ENCODE measurements at places on chromosomes 6 and 20. TPM values are rescaled to one million over a fixed set of nuclear protein-coding genes. Genes with fewer than 3 reads are reported as not detected.

NRSN1 gene
- not detected for total RNA-seq

FAM217A gene
- total RNA-seq, result not detected

LYRM4 gene
- 22.6 TPM for total RNA-seq

PLA2G7 gene
- 0.10 TPM for total RNA-seq

- DNase-seq, result no peak
Measured at GRCh38 chr20:41654292-41654691, 36.1 kb upstream of the CHD6 start.

- DNase-seq, result peak; percentile 31
Measured at GRCh38 chr6:167898673-167899311, 72.1 kb downstream of the AFDN start.

DNA sequence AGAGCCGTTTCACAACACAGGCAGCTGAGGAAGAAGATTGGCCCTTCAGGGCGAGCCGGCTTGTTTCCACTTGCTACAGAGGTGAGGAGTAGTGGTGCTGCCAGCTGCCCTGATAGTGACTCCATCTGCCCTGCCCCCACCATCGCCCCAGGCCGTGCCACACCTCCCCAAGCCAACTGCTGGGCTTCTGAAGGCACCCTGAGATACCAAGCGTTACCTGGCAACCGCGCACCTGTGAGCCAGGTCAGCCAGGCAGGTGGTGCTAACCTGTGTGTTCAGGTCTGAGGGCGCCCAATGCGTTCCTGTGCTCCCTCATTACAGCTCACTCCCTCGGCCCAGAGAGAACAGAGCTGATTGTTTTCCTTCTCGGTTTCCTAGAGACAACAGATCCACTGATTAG, 299.1 kb upstream of the ID4 start:
- no peak for DNase-seq

GRCh38 chr20:17399303-17399985, 131.7 kb downstream of the BFSP1 start:
- no peak for DNase-seq

- no peak for DNase-seq
Measured at GRCh38 chr6:209432-210103, 82.7 kb upstream of the DUSP22 start.

DNA sequence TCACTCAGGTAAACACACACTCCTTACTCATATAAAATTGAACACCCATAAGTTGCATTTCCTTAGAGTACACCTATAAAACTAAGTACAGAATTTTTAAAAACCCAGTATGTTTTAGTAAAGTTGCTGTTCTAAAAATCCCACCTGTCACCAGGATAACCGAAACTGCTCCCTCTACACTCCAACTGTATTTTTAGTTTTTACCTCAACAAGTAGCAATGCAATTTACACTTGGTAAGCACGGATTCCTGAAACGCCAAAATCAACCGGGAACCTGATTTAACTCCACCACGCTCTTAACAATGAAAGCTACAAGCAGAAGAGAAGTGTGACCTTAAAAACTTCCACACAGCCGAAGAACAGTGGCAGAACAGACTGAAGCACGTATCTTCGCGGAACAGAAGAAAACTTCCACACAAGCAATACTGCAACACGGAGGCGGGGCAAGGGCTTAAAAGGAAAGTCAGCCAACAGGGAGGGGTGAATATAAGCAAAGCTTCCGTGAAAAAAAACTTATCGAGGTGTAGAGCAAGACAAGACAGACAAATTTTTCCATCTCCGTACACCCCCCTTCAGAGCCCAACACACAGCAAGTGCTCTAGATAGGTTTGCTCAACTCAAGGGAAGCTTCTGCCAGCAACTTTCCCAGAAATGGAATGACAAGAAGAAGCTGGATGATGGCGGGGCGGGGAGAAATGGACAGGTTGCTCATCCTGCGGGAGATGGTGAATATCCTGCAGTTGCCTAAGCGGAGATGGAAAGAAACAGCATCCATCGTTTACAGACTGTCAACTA, 1.4 kb downstream of the STAU1 start:
- no peak for DNase-seq

- DNase-seq, result no peak
Measured at GRCh38 chr6:72552938-72553337, 68.9 kb upstream of the KCNQ5 start.

DNA sequence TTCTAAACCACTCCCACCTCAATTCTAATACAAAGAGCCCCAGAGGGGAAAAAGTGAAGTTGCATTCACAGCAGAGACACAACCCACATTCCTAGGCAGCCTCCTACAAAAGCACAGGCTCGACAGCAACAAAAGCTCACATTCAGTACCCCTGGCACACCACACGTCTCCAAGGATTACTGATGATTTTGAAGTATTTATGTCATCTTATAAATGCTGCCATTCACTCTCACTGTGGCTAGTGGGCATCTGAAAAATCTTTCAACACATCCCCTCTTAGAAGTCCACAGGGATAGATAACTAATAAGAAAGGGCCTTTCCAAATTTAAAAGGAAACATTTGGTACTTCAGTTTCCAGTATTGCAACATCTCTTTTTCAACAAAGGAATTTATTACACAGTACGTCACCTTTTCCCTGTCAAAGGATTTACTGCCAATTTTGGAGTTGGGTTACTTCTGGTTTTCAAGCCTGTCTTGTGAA, 146.7 kb downstream of the TASP1 start:
- no peak for DNase-seq
